Stimulated activated CD4-positive, alpha-beta T cell treated with anti-CD3 and anti-CD28 coated beads, Interleukin-1b, Interleukin-23, amount 100 ng/mL, for 1 hour (primary cell): ENCODE measurements at places on chromosomes 11 and 22.

- no peak for DNase-seq
Measured at GRCh38 chr22:33598821-33599220, 321.5 kb downstream of the LARGE1 start.

DNA sequence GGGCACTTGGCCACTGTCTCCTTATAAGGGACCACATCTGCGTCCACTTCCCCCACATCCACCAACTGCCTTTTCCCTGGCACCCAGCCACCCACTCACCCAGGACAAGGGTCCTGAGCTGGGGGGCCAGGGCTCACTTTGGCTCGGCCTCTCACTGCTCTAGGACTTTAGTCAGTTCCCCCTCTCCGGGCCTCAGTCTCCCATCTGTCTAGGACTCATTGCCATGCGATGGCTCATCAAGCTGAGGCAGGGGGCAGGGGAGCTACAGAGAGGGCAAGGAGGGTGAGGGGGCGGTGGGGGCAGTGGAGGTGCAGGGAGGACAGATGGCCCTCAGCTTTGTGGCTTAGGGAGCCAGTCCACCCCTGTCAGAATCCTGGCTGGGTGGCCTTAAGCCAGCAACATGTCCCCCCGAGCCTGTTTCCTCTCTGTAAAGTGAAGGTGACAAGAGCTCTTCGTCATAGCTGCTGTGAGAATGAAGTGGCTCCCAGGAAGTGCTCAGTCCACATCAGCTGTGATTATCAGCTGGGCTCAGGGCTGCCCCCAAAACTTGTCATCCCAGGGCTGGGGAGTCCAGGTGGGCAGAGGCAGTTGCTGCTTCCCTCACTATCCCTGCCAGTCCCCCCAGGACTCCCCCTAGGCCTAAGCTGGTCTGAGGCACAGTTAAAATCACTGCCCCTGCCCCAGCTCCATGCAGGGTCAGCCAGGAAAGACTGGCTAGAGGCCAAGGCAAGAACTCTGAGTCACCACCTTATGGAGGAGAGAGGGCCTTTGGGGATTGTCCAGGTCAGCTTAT is 14.9 kb downstream of the RAC2 start:
- no peak for DNase-seq

GRCh38 chr11:37557990-37558389 is 960.0 kb upstream of the RAG2 start:
- DNase-seq: no peak

- DNase-seq: no peak
Measured at GRCh38 chr11:88246696-88247095, 71.5 kb upstream of the RAB38 start.

DNA sequence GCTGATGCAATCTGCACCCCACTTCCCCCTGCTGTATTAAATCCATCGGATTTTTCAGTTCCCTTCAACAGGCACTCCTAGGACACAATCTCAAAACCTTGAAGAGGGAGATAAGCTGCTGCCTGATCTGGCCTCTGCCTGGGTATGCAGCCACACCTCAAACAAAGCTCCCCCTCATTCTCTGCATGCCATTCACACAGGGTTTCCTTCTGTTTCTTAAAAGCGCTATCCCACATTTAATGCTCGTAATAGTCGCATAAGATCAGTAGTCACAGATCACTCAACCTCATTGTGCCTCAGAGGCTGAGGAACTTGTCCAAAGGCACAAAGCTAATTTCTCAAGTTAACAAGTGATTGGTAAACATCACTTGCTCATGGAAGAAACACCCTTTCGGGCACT is 34.0 kb downstream of the UQCR10 start:
- no peak for DNase-seq

DNA sequence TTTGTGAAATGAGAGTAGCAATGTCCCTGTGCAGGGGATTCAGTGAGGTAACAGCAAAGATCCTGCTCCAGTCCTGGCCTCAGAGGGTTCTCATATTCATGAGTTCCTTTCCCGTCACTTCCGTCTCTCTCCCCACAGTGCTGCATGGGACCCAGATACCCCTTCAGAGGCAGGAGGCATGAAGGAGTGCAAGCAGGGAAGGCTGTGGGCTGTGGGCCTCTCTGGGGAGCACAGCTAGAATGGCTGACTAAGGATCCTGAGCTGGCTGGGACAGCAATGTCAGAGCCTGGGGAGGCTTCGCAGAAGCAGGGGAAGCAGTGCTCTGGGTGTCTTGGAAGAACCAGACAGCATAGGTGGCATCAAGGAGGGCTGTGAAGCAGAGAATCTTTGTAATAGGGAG is 13.0 kb downstream of the PKNOX2 start:
- DNase-seq: no peak

DNA sequence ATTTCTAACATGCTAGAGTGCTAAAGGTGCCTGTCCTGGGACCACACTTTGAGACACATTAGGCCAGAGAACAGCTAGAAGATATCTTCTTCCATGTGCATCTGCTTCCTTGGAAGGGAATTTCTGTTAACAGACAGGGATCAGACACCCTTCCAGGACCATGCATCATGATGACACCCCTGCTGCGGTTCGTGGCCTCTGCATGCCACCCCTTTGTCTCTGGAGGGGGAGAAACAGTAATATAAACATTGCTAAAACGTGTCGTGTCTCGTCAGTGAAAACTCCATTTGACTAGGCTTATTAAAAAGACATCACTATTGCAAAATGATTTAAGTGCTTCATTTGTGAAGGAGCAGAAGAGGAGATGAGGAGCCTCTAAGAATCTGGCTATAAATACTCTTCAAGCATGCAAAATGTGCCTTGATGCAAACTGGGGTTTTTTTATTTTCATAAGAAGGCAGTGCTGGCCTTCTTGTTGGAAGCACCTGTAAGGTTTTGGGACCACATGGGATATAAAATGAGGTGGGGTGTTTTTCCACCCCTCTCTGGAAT is 141.6 kb downstream of the MYO18B start:
- no peak for DNase-seq

DNA sequence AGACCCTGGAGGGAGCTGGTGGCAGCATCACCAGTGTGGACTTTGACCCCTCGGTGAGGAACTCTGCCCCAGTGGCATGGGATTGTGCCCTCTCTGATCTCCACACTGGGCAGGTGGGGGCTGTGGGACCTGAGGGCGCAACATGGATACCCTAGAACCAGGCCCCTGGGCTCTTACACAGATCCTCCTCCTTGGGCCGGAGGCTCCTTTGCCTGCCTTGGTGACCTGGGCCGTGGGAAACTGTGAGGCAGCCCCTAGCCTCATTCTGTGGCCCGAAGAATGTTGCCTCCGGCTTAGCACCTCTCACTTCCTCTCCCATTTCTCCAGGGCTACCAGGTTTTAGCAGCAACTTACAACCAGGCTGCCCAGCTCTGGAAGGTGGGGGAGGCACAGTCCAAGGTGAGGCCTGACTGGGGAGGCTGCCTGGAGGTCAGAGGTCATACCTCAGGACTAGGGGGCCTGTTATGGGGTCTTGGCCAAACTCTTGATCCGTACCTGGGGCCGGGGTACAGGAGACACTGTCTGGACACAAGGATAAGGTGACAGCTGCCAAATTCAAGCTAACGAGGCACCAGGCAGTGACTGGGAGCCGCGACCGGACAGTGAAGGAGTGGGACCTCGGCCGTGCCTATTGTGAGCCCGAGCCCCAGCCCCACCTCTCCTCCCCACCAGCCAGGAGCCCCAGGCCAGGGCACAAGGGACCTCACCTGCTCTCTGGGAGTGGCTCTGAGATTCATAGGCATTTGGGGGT is 12.2 kb downstream of the ATG16L2 start:
- no peak for DNase-seq

DNA sequence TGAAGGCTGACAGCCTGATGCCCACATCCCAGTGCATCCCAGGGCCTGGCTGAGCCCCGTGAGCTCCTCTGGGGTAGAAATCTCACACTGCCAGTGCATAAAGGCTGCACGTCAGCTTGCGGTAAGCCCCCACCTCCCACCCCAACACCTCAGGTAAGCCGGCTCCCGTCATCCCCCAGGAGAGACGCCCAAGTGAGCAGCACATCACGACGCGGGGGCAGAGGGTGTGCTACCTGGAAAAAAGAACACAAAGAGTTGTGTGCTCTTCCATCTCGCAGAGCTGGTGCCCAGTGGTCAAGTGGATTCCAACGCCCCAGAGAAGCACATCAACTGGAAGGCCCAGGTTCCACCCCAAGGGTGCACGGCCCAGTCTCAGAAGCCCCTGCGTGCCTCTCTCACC is 50.0 kb downstream of the IGSF9B start:
- DNase-seq: no peak

- no peak for DNase-seq
Measured at GRCh38 chr22:38631724-38632123, 24.5 kb downstream of the FAM227A start.

DNA sequence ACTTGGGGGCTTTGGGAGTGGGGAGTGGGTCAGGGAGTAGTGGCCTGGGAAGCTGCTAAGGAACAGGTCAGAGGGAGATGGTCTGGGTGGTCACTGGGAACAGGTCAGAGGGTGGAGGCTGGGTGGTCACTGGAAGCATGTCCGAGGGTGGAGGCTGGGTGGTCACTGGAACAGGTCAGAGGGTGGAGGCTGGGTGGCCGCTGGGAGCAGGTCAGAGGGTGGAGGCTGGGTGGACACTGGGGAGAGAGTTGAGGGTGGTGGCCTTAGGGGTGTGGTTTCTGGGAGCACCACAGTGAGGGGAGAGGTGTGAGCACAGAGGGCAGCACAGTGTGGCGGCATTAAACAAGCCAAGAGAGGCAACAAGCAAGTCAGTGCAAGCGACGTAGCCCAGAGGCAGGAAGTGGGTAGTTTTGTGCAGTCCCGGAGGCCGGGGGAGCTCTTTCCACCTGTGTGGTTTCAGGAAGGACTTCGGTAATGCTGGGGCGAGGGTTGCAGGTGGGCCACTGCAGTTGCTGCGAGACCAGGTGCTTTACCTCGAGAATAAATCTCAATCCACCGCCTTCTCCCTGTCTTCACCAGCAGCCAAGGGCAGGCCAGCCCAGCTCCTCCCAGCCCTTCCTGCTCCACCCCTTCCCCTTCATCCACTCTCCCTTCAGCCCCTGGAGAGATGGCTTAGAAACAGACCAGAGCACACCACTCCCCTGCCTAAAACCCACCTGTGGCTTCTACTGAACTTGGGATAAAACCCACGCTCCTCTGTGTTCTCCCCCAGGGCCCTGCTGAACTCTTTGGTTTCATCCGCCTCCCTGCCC is 3.2 kb upstream of the CACNA1I start:
- DNase-seq: peak; percentile 22

GRCh38 chr11:18669711-18670110 is 28.9 kb upstream of the TMEM86A start:
- DNase-seq: no peak

DNA sequence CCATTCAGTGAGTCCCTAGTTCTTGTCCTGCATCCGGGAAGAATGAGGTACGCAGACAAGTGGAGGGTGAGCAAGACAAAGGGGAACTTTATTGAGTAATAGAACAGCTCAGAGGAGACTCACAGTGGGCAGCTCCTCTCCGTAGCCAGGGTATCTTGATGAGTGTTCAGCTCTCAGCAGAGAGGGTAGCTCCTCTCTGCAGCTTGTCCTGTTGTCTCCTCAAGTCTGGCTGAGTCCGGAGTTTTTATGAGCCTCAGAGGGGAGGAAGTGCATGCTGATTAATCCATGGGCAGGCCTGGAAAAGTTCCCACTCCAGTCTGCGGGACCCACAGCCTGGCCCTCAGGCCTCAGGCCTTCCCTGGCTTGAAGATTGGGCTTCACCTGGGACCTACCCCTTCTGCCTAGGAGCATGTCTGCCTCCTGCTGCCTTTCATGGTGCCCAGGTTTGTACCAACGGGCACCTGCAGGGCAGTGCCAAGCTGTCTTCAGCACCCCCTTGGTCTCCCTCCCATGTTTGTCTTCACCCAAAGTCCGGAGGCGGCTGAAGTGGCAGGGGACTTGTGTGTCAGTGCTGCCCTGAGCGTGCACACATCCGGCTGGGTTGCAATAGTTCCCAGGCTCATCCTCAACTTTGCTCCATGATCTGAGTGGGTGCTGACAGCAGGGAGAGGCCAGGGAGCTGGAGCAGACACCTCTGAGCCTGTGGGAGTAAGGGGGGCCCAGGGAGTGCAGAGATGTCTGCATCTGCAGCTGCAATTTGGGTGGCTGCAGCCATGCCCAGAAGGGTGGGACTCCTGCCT is 134.2 kb downstream of the LDLRAD3 start:
- no peak for DNase-seq

GRCh38 chr11:40337118-40337517 is 1122.3 kb downstream of the LRRC4C start:
- DNase-seq: no peak

DNA sequence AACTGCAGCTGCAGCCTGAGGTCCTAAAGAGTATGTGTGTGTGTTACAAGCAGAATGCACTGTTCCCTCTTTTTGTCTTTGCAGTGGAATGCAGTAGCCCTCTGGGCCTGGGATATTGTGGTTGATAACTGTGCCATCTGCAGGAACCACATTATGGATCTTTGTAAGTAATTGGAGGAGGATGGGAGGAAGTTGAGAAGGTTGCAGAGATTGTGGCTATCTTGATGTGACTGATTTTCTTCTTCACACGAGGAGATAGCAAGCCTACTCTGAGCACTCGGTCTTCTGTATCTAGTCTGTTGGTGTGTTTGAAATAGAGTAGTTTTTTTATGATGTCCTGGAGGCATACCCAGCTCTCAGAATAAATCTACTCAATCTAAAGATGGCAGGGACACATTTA is 2.3 kb downstream of the RBX1 start:
- no peak for DNase-seq

GRCh38 chr11:121453589-121454299 is 977 bp upstream of the SORL1-AS1 start:
- DNase-seq: no peak

DNA sequence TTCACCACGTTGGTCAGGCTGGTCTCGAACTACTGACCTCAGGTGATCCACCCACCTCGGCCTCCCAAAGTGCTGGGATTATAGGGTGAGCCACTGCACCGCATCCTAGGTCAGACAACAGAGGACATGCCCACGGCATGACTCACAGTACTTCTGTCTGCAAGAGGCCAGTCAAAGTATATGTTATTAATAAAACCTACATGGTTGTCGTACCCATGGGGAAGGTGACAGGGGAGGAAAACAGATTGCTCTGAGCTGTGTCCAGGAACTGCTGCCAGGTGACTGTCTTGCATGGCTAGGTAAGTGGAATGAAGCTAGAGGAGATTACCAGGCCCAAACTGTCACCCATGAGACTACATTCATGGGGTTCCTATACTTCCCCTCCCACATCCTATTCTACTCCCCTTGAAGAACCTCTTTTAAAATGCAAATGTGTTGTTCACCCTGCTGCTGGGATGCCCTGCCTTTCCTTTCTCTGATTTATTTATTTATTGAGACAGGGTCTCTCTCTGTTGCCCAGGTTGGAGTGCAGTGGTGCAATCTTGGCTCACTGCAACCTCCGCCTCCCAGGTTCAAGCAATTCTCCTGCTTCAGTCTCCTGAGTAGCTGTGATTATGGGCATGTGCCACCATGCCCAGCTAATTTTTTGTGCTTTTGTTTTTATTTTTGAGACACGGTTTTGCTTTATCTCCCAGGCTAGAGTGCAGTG is 2.0 kb upstream of the NLRX1 start:
- DNase-seq: no peak

- DNase-seq: no peak
Measured at GRCh38 chr11:15864026-15864805, 492.1 kb downstream of the SOX6 start.
